Stromal cell of bone marrow (primary cell): ENCODE measurements at places on chromosomes 2 and 18.

DNA sequence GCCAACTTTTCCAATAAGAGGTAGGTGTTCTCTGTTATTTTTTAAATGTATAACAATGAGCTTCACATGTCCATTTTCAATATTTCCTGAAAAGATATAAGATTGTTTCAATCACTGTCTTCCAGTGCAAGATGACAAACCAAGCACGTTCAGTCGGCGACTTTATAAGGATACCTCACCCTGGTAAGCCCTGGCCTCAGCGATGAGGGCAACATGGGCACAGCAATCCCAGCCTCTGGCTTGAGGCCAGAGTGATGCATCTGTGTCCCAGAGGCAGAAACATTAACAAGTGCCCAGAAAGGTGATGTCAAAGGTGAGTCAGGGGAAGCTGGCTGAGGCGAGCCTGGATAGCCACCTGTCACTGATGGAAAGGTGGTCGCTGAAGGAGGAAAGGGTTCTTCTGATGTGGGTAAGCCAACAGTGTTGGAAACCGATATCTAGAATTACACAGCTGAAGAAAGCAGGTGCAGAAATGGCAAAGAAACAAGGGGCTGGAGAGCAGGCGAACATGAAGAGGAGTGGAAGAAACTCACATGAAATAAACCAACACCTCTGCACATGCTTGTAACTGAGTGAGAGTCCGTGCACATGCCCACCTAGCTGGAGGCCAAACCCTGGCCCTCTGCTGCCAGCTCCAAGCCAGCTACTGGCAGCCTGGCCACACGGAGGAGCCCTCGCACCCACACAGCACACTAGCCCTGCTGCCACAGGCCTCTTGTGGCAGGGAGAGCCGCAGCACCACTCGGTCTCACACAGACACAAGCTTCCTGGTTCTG lies 65.5 kb downstream of the FBXO15 start:
- peak; percentile 24 for DNase-seq

DNA sequence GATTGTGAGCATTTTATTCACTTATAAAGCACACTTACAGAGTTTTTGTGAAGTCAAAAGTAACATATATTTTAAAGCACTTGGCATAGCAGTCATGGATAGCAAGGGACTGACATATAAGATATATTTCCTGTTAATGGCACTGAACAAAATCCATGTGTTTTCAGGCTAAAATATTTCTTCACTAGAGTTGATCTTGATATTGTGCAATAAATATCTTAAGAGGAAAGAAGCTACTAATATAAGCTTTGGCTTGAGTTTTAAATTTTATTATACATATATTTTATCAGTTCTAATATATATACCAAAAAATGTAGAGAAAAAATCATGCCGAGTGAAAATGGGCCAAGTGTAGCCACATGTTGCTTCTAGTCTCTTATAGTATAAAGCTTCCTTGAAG lies 189.7 kb upstream of the DPP10 start:
- no peak for DNase-seq

- no peak for DNase-seq
Observed at GRCh38 chr2:59008950-59009349, 767.8 kb upstream of the FANCL start.

GRCh38 chr18:7004009-7004408 lies 113.6 kb downstream of the LAMA1 start:
- no peak for DNase-seq

DNA sequence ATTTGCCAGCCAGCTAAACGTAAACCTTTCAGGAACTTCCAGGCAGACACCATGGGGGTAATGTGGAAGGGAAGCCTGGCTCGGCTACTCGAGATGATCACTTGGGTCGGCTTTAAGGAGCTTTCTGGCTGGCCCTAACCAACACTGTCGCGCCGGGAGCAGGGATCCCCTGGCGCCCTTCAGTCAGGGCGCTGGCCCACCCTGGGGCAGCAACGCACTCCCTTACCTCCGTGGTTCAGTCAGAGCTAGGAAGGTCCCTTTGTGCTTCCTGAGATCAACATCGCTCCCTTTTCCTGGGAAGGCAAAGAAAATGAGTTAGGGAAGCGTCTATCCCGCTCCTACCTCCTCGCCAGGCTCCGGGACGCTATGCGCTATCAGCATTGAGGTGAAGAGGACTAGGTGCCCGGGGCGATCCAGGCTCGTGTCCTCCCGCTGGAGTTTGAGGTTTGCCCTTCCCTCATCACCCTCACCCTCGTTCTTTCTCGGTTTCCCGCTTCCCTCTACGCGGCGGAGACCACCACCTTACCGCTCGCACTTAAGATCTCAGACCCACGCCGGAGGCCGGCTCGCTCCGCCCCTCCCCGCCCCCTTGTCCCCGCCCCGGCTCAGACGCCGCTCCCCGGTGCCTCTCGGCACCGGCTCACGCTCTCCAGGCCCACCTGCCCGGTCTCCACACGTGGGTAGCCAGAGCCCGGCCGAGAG lies 449 bp upstream of the ATRAID start:
- DNase-seq: no peak

DNA sequence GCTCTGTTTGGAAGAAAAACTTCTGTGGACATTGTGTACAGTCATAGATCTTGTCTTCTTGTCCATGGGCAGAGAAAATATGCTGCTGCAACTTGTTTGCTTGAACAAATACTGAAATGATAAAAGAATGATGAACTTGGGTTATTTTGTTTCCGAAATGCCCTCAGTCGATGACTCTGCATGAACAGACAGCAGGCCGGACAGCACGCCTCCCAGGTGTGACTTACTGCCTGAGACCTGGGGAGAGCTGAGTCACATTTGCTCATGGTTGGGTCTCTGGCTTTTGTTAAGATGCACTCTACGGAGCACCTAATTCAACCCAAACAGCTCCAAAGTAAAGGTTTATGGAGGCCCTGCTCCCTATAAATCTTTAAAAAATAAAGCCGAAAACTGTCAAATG lies 262.5 kb downstream of the ZNF521 start:
- no peak for DNase-seq

DNA sequence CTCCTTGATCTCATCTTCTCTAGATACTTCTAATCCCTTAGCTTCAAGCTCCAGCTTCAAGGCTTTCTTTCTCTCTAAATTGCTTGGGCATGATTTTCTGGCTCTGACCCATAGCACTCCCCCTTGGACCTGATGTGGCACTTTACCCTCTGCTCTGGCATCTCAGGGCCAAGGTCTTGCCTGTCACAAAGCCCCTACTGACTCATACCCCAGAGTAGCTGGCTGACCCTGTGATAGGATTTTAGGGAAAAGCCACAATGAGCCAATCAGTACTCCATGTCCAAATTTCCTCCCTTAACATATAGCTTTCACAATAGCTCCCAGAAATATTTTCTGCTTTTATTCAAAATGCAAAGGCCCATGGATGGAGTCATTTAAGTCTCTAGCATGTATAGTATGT lies 488.7 kb upstream of the SPRED2 start:
- no peak for DNase-seq

DNA sequence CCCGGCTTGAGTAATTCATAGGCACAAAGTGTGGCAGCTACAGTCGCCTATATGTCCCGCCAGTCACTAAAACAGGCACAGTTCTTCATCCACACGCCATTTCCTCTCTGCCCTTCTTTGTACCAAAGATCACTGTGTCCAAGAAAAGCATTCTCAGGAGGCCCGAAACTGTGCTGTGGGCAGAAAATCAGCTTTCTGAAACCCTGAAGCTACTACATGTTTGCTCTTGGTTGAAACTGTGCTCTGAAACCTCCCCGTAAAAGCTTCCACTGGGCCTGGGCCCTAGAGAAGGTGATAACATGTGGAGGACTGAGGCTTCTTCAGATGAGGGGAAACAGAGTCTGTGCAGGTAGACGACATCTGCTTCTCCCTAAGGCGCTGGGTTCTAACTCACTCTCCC lies 75.6 kb upstream of the ID2 start:
- DNase-seq: no peak

- no peak for DNase-seq
Observed at GRCh38 chr18:23857756-23858155, 156.8 kb upstream of the TTC39C start.
